SJCRH30 (cell line): ENCODE measurements at places on chromosomes 16 and 17. TPM values are rescaled to one million over a fixed set of nuclear protein-coding genes. Genes with fewer than 3 reads are reported as not detected.
A peak's percentile ranks its signal among the peaks of the same experiment; 100 is the strongest.

- H3K36me3 ChIP-seq = no peaks in the 10 kb centered on the region
- no peaks in the 10 kb centered on the region for H3K27me3 ChIP-seq
- DNase-seq = peak; percentile 85
- H3K4me1 ChIP-seq = peaks cover 41% of the 10 kb centered on the region
- no peak overlapping the region for H3K4me3 ChIP-seq
- H3K27ac ChIP-seq = peak overlapping the region; percentile 37
Observed at GRCh38 chr17:17467016-17467415, 9.8 kb upstream of the MED9 start.

SMIM22 gene
- not detected in 2 replicates for total RNA-seq

GRCh38 chr17:9646546-9646885 is 1.2 kb downstream of the USP43 start:
- no peaks in the 10 kb centered on the region for H3K4me1 ChIP-seq
- no peak for DNase-seq
- H3K27me3 ChIP-seq = no peaks in the 10 kb centered on the region
- H3K27ac ChIP-seq = no peak overlapping the region

DNA sequence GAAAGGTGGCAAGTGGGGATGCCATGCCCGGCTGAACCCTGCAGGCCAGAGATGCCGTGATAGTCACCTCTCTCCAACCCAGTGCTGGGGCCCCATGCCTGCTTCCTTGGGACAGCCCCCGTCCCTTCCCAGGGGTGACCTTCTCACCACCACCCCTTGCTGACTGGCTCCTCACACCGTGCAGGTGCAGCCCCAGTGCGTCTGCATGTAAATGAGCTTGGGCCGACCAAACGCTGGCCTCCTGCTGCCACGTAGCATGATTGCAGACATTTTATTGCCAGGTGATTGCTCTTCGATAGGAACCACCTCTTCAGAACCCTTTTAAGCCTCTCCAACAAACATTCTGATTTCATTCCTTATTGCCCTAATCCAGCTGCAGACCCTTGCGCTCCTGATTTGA is 32.5 kb downstream of the ASIC2 start:
- H3K4me3 ChIP-seq = no peak overlapping the region
- H3K4me1 ChIP-seq = no peaks in the 10 kb centered on the region
- H3K27me3 ChIP-seq = peaks cover 20% of the 10 kb centered on the region; the same call in 1 of the 2 replicates
- no peak for DNase-seq

MYH2 gene
- 0.04 TPM in 1 of 2 replicates, not detected in the other for total RNA-seq

DNA sequence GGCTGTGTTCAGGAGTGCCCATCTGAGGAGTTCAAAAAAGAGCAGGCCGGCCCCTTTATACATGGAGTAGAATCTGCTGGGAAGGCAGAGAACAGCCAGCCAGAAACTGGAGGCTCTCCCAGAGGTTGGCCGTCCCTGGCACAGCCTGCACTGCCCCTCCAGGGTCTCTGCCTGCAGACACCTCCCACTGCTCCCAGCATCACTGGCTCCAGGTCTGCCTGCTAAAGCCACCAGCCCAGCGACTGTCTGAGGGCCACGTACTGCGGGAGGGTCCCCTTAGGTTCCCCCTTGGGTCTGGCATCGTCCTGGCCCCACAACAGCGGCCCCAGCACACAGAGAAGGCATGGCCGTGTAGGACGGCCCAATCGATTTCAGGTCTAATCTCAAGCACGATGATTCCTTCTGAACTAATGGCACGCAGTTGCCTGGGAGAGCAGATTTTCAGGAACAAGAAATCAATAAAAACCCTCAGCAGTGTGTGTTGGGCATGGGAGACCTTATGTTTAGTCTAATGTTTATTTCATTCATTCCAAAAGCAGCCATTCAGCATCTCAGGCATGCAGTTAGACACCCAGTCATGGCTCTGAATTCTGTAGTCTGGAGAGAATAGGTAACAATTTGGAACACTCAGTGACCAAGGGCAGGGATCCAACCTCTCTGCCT is 95.6 kb downstream of the PGS1 start:
- H3K27me3 ChIP-seq = no peaks in the 10 kb centered on the region
- H3K4me1 ChIP-seq = no peaks in the 10 kb centered on the region
- DNase-seq = no peak
- H3K4me3 ChIP-seq = no peak overlapping the region
- H3K36me3 ChIP-seq = no peaks in the 10 kb centered on the region

DNA sequence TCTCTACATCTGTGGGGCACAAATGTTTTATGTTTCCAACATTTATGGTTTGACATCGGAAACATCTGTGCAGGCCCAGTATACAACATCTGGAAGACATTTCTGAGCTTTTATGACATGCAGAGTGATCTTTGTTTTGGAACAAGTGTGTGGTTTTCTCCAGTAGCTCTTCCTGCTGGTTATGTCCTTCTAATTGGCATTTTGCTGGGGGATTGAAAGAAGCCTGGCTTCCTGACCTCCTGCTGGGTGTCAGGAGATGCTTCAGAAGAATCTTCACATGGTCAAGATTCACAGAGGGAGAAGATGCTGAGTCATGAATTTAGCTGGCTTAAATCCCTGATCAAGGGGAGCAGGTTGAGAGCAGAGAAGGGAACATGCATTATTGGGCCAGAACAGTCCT is 279.5 kb upstream of the MYOCD start:
- H3K27ac ChIP-seq = no peak overlapping the region
- no peak overlapping the region for H3K4me3 ChIP-seq
- H3K4me1 ChIP-seq = no peaks in the 10 kb centered on the region
- no peaks in the 10 kb centered on the region for H3K36me3 ChIP-seq
